BJ (cell line): ENCODE measurements at places on chromosomes 1 and 21. TPM values are rescaled to one million over a fixed set of nuclear protein-coding genes. Genes with fewer than 3 reads are reported as not detected.

Gene SLC6A9
- polyA plus RNA-seq = 29.2 and 53.9 TPM in 2 replicates

Gene SLAMF6
- polyA plus RNA-seq = not detected in 2 replicates

Gene LCE6A
- not detected in 2 replicates for polyA plus RNA-seq

Gene PCAT6
- 3.2 and 3.3 TPM in 2 replicates for polyA plus RNA-seq

Gene STPG1
- 10.3 and 10.6 TPM in 2 replicates for polyA plus RNA-seq

Gene S100A9
- polyA plus RNA-seq = not detected in 2 replicates

Gene CPT2
- polyA plus RNA-seq = 15.4 and 20.6 TPM in 2 replicates

Gene GJA4
- polyA plus RNA-seq = not detected in 2 replicates

Gene REN
- polyA plus RNA-seq = 0.99 and 1.2 TPM in 2 replicates

Gene ZSWIM5
- 0.07 and 0.15 TPM in 2 replicates for polyA plus RNA-seq

Gene NHLH1
- polyA plus RNA-seq = 0.13 and 0.20 TPM in 2 replicates

Gene OR2L8
- not detected in 2 replicates for polyA plus RNA-seq

Gene DOCK7
- 56.5 and 118 TPM in 2 replicates for polyA plus RNA-seq

Gene KIF17
- 1.6 and 3.7 TPM in 2 replicates for polyA plus RNA-seq

Gene C1orf105
- polyA plus RNA-seq = not detected in 2 replicates

Gene GUCA2B
- not detected in 2 replicates for polyA plus RNA-seq

Gene FBLIM1
- 147 and 254 TPM in 2 replicates for polyA plus RNA-seq

Gene FYB2
- polyA plus RNA-seq = not detected in 2 replicates

Gene OR2T29
- not detected in 2 replicates for polyA plus RNA-seq

Gene RIPPLY3
- polyA plus RNA-seq = 0.22 and 0.23 TPM in 2 replicates

Gene TMEM59
- polyA plus RNA-seq = 615 and 873 TPM in 2 replicates

Gene TTC22
- polyA plus RNA-seq = not detected in 2 replicates

Gene PTGS2
- polyA plus RNA-seq = 100 and 116 TPM in 2 replicates

Gene TTC4
- polyA plus RNA-seq = 20.5 and 23.2 TPM in 2 replicates

Gene OR2AK2
- polyA plus RNA-seq = not detected in 2 replicates

Gene ICOSLG
- polyA plus RNA-seq = 0.27 and 1.3 TPM in 2 replicates

Gene AJAP1
- polyA plus RNA-seq = 0.50 and 0.80 TPM in 2 replicates

Gene GBP5
- polyA plus RNA-seq = not detected in 2 replicates

Gene AADACL3
- polyA plus RNA-seq = not detected in 2 replicates

Gene LCE3A
- not detected in 2 replicates for polyA plus RNA-seq

Gene GJA8
- not detected in 2 replicates for polyA plus RNA-seq

Gene LYPLAL1
- 4.1 and 12.6 TPM in 2 replicates for polyA plus RNA-seq

Gene ANGPTL3
- polyA plus RNA-seq = not detected in 2 replicates
